Stimulated activated CD8-positive, alpha-beta memory T cell treated with anti-CD3 and anti-CD28 coated beads, Interleukin-4, amount 100 ng/mL, for 1 hour (primary cell): ENCODE measurements at places on chromosomes 11 and 22.
A peak's percentile ranks its signal among the peaks of the same experiment; 100 is the strongest.

DNA sequence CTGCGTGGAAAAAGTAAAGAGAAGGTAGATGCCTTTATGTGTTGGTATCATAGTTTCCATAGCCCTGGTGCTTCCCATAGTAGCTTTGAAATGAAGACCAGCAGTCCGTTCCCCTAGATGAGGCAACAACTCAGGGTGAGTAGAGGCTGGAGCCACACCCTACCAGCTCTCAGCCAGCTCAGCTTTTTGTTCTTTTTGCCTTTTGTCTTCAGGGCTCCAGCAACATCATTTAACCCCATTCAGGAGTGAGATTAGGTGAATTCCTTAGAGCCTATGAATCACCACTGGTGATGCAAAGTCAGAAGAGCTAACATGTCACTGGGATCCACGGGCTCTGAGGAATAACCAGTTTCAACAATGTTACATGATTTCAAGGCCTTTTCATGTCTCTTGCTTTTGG is 14.0 kb upstream of the SESN3 start:
- DNase-seq, result no peak

- no peak for DNase-seq
These were observed 161.6 kb downstream of the NAV2 start for GRCh38 chr11:19874266-19874665.

- peak; percentile 61 for DNase-seq
These were observed 27.3 kb downstream of the ARHGEF17 start for GRCh38 chr11:73335204-73335923.

DNA sequence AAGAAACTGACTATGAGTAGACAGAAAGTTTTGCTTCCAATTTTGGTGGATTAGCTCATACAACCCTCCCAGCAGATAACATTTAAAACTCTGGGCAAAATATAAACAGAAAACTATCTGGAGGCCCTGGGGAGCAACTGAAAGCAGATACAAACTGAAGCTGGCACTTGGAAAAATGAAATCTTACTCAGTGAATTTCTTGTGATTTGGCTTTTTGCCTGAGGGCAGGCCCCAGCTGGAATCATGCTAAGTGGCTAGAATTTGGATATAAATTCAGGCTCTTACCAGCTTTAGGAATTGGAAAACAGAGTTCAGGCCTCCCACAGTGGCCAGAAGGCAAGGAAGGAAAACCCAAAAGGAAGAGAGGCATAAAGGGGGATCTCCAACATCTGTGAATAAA is 85.8 kb downstream of the EFCAB6 start:
- DNase-seq, result no peak

DNA sequence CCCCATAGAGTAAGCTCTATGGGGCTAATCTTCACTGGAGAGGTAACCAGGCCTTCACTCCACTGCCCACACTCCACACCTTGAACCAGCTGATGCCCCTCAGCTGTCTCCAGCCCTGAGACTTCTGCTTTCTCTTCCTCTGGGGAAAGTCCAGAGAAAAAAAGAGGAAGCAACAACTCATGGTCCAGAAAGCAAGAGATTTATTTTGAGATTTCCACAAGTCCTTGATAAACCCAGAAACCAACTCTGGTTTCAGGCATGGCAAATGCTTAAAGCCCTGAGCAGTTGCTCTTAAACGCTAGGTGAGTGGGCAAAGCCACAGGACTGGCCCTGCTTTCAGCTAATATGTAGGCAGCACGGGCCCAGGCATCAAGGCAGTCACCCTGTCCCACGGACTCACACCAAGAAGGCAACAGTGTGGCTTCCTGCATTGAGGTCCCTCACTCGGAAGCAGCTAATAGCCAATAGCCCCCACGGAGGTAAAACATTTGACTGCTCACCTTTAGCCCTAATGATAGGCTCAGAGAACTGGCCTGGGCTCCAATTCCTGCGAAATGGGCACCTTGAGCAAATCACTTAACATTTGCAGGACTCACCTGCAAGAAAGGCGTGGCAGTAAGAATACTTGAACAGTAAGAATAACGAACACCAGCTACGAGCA is 4.3 kb downstream of the CYB561A3 start:
- no peak for DNase-seq
